Spinal cord (tissue), 10 donors: ENCODE measurements at places on chromosomes 13 and 19.

- peaks cover 5% of the 10 kb centered on the region for H3K4me1 ChIP-seq
- H3K27me3 ChIP-seq = no peaks in the 10 kb centered on the region
- no peak overlapping the region for H3K27ac ChIP-seq
- DNase-seq = no peak
These were observed 3.0 kb downstream of the ZNF490 start for GRCh38 chr19:12607631-12608030.

DNA sequence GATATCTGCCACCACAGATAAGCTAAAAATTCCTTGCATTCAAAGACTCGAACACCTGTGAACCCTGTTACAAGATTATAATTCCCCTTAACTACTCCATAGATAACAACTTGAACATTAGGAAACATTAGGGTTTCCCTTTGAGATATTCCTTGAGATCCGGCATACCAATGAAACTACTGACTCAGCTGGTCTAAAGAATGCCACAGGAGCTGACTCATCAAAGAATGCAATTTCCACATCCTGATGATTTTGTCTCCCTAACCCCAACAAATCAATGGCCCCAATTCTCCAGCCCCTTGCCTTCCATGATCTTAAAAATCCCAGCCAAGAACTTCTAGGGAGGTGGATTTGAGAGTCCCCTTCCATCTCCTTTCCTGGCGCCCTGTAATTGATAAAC is 35.6 kb upstream of the ZNF599 start:
- H3K4me3 ChIP-seq = no peak overlapping the region
- no peaks in the 10 kb centered on the region for H3K27me3 ChIP-seq
- no peaks in the 10 kb centered on the region for H3K4me1 ChIP-seq
- no peak for DNase-seq
- no peak overlapping the region for H3K27ac ChIP-seq

DNA sequence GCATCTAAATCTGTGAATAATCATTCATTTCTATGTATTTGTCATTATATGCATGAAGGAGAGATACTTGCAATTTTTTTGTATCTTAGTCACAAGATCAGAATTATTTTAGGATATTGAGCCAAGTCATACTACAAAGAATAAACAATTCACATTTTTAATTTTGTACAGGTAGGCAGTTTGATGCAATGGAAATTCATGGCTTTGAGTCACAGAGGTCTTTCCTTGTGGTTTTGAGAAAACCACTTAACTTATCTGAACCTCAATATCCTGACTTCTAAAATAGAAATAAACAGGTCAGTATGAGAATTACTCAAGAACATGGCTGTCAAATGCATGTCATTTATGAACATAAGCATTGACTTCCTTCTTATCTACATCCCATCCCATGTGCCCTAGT is 221.4 kb upstream of the SLC10A2 start:
- no peaks in the 10 kb centered on the region for H3K27me3 ChIP-seq
- no peak overlapping the region for H3K27ac ChIP-seq
- H3K36me3 ChIP-seq = no peaks in the 10 kb centered on the region
- DNase-seq = no peak

- no peak for DNase-seq
- H3K36me3 ChIP-seq = peaks cover 85% of the 10 kb centered on the region
- H3K4me1 ChIP-seq = peaks cover 27% of the 10 kb centered on the region
- no peak overlapping the region for H3K4me3 ChIP-seq
These were observed 4.7 kb downstream of the EEF2 start for GRCh38 chr19:3980353-3981251.

GRCh38 chr13:60000081-60000480 is 163.6 kb downstream of the DIAPH3 start:
- no peaks in the 10 kb centered on the region for H3K36me3 ChIP-seq
- no peaks in the 10 kb centered on the region for H3K4me1 ChIP-seq
- H3K4me3 ChIP-seq = no peak overlapping the region

GRCh38 chr19:9565900-9566705 is 18.2 kb downstream of the ZNF121 start:
- H3K27ac ChIP-seq = no peak overlapping the region
- no peak for DNase-seq
- H3K4me3 ChIP-seq = no peak overlapping the region
- no peaks in the 10 kb centered on the region for H3K4me1 ChIP-seq
- peaks cover 28% of the 10 kb centered on the region for H3K36me3 ChIP-seq
- H3K27me3 ChIP-seq = no peaks in the 10 kb centered on the region

GRCh38 chr13:19818223-19818842 is 35.6 kb upstream of the PSPC1 start:
- H3K4me1 ChIP-seq = no peaks in the 10 kb centered on the region
- no peak overlapping the region for H3K4me3 ChIP-seq
- no peaks in the 10 kb centered on the region for H3K27me3 ChIP-seq
- no peak overlapping the region for H3K27ac ChIP-seq

GRCh38 chr19:8423817-8424223 is 10.7 kb downstream of the MARCHF2 start:
- no peaks in the 10 kb centered on the region for H3K4me1 ChIP-seq
- H3K4me3 ChIP-seq = no peak overlapping the region
- no peaks in the 10 kb centered on the region for H3K27me3 ChIP-seq
- H3K27ac ChIP-seq = peak overlapping the region; percentile 43
- no peak for DNase-seq
- peaks cover 36% of the 10 kb centered on the region for H3K36me3 ChIP-seq

DNA sequence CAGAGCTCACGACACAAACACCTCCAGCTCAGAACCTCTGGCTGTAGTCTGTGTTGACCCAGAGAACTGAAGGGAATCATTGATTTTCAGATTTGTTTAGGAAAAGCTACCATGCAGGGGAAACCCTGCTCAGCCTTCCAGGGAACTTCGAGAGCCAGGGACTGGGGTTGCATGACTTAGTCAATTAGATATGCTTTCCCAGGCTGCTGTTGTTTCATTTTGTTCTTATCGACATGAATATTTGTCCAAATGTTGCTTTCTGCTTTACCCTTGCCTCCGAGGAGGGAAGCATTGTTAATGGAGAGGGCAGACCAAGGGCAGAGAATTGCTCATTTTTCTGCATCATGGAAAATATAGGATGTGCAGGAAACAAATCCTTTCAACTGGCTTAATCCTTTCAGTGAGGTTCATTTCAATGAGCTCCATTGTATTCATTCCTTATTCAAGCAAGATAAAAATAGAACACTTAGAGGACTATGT is 82.5 kb downstream of the KLF5 start:
- H3K4me1 ChIP-seq = no peaks in the 10 kb centered on the region
- no peaks in the 10 kb centered on the region for H3K27me3 ChIP-seq
- no peak overlapping the region for H3K4me3 ChIP-seq
- H3K27ac ChIP-seq = peak overlapping the region; percentile 10
- H3K36me3 ChIP-seq = no peaks in the 10 kb centered on the region

DNA sequence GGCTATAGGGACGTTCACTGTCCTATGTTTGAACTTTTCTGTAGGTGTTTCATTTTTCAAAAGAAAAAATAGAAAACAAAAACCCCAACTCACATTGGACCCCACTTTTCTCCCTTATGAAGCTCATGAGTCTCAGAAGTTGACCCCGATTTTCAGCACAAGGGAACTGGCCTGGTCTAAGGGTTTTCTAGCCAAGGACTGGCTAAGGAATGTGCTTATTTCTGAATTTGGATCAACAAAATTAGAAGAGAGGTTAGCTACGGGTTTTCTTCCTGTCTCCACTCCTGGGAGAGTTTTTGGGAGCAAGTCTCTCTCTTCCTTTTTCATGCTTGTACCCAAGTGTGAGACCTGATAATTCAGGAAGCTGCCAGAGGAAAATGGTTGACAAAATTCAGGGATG is 453.2 kb downstream of the KLF12 start:
- DNase-seq = no peak
- H3K4me3 ChIP-seq = no peak overlapping the region
- H3K4me1 ChIP-seq = no peaks in the 10 kb centered on the region

DNA sequence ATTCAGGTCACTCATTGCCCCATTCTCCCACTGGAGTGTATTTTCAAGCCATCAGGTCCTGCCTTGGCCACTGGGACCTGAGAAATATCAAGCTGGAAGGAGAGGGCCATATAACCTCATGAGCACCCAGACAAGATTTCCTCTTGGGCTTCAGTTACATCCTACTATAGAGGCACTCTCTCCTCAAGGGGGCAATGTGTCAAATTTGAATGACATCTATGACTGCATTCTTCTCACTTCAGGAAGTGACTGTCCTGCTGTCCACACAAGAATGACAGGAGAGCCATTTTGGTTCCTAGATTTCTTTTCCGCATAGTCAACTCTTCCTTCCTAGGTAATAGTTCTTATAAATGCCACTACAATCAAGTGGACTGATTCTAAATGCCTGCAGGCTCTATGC is 416.2 kb downstream of the DIAPH3 start:
- no peak overlapping the region for H3K27ac ChIP-seq
- H3K27me3 ChIP-seq = no peaks in the 10 kb centered on the region
- H3K36me3 ChIP-seq = no peaks in the 10 kb centered on the region
- H3K4me1 ChIP-seq = peaks cover 3% of the 10 kb centered on the region
- no peak for DNase-seq
- H3K4me3 ChIP-seq = no peak overlapping the region

GRCh38 chr19:6589711-6590257 is 1.2 kb downstream of the CD70 start:
- no peak overlapping the region for H3K4me3 ChIP-seq
- peaks cover 14% of the 10 kb centered on the region for H3K4me1 ChIP-seq
- no peak for DNase-seq
- peaks cover 62% of the 10 kb centered on the region for H3K27me3 ChIP-seq
- H3K36me3 ChIP-seq = no peaks in the 10 kb centered on the region
- H3K27ac ChIP-seq = no peak overlapping the region

DNA sequence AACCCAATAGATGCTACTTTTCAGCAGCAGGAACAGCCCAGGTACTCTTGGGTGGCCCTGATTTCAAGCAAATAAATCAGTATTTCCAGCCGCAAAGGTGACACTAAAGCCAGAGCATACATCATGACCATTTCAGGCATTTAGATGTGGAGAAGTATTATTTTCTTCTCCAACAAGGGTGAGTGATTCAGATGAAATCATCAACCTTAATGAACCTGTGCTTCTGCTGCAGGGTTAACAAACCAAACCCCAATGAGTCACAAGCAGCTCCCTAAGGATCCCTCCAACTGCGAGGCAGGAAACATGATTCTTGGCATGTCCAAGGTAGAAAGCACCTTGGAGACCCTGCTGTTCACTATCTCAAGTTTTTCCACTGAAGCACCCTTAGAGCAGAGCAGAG is 32.7 kb downstream of the MBNL2 start:
- no peaks in the 10 kb centered on the region for H3K36me3 ChIP-seq
- H3K27me3 ChIP-seq = no peaks in the 10 kb centered on the region
- peaks cover 9% of the 10 kb centered on the region for H3K4me1 ChIP-seq
- no peak for DNase-seq

- no peak for DNase-seq
- no peaks in the 10 kb centered on the region for H3K27me3 ChIP-seq
- no peaks in the 10 kb centered on the region for H3K36me3 ChIP-seq
- H3K4me3 ChIP-seq = no peak overlapping the region
- H3K27ac ChIP-seq = no peak overlapping the region
These were observed 72.3 kb downstream of the NAA16 start for GRCh38 chr13:41383386-41383785.

GRCh38 chr13:72141855-72142519 is 275.0 kb upstream of the DACH1 start:
- H3K27ac ChIP-seq = no peak overlapping the region
- H3K4me1 ChIP-seq = no peaks in the 10 kb centered on the region
- H3K36me3 ChIP-seq = no peaks in the 10 kb centered on the region
- no peak overlapping the region for H3K4me3 ChIP-seq
- no peaks in the 10 kb centered on the region for H3K27me3 ChIP-seq

GRCh38 chr13:80436571-80437169 is 95.7 kb upstream of the SPRY2 start:
- H3K27ac ChIP-seq = no peak overlapping the region
- no peaks in the 10 kb centered on the region for H3K27me3 ChIP-seq
- H3K4me3 ChIP-seq = no peak overlapping the region
- no peaks in the 10 kb centered on the region for H3K36me3 ChIP-seq

GRCh38 chr19:55391702-55392615 is 6.2 kb downstream of the RPL28 start:
- H3K4me1 ChIP-seq = peaks cover 36% of the 10 kb centered on the region
- peaks cover 60% of the 10 kb centered on the region for H3K36me3 ChIP-seq
- no peak for DNase-seq
- no peaks in the 10 kb centered on the region for H3K27me3 ChIP-seq

DNA sequence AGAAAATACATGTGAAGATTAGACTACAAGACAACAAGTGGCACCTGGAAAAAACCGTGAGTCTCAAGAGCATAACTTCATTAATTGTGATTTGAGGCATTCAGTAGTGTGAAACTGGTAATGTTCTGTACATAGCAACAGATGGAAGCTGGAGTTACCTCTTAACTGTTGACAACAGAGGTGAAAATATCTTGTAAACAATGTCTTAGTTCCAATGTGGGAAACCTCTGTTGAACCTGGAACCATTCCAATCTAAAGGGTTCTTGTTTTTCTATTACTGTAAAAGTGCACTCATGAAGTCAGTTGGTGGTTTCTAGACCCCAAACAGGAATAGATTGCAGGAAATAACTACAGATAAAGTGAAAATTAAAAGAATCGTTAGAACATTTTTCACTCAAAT is 728.4 kb downstream of the SLITRK1 start:
- H3K27ac ChIP-seq = no peak overlapping the region
- H3K27me3 ChIP-seq = no peaks in the 10 kb centered on the region
- H3K4me1 ChIP-seq = no peaks in the 10 kb centered on the region
- no peak for DNase-seq
- no peaks in the 10 kb centered on the region for H3K36me3 ChIP-seq
